ENCODE measurements at places on chromosomes 2 and 18. TPM values are rescaled to one million over a fixed set of nuclear protein-coding genes. Genes with fewer than 3 reads are reported as not detected.

Gene IL37
- not detected for total RNA-seq

Gene YIPF4
- total RNA-seq: 13.7 TPM

Gene UGT1A9
- not detected for total RNA-seq

Gene STAT4
- total RNA-seq: 12.3 TPM

All from placental epithelial cell (primary cell).